ENCODE measurements at places on chromosomes 3 and 15.

GRCh38 chr3:19931767-19932188, 2.2 kb downstream of the EFHB start:
- DNase-seq, result no peak

DNA sequence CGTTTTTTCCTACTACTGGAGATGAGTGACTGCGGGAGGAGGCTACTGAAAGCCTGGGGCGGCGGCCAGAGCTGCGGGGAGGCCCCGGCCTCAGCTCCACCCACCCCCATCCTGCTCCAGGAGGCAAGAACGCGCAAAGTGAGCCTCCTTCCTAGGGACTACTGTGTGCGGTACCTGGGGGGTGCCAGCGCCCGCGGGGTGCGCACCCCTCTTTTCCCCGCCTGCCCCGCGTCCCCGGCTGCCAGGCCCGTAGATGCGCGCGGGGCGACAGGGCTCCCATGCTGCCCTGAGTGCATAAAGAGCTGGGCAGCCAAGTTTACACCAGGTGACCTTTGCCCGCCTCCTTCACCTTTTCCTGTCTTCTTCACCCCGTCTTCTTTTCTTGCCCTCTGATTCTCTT, 2.5 kb upstream of the USF3 start:
- DNase-seq, result no peak

GRCh38 chr15:40322531-40323238, 807 bp upstream of the INAFM2 start:
- DNase-seq, result peak; percentile 48

DNA sequence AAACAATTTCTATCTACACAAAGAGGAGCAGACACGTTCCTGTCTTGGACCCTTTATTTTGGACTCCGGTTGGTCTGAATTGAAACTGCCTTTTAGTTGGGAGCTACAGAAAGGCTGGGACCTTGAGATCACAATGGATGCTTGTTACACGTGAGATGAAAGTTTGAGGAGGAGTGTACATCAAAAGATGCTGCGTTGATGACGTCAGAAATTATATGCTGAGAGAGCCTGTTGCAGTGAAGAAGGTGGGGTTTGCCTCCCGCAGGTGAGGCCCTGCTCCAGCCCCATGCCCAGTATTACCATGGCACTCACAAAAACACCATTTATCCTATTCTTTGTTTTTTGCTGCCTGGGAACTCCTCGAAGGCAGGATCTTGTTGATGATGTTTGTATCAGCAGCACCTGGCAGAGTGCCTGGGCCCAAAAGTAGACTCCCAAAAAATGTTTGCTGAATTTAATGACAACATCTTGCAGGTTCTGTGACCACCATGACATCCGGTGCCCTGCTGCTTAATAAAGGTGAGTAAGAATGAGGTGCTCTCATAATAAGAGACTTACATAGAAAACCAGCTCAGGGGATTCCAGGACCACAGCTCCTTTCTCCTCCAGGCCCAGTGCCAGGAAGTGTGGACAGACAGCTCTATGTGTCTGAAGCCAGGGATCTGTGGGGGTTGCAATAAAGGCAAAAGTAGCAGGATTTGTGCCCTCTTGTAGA, 136.1 kb upstream of the UBE2E1 start:
- no peak for DNase-seq

DNA sequence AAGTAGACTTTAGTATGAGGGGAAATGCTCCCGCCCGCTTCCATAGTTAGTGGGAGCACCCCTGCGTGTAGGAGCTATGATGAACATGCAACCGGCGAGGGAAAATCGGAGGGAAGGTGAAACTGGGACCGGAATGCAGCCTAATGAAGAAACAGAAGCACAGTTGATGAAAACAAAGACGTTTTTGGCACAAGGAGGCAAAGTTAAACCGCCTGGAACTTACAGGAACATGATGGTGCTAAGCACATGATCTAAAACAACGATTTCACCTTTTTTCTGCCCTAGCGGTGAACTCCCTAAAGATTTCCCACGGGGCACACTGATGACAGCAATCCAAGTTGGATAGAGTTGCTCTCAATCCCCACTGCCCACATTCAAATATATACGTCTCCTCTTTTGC, 49.4 kb upstream of the SPATA12 start:
- no peak for DNase-seq

DNA sequence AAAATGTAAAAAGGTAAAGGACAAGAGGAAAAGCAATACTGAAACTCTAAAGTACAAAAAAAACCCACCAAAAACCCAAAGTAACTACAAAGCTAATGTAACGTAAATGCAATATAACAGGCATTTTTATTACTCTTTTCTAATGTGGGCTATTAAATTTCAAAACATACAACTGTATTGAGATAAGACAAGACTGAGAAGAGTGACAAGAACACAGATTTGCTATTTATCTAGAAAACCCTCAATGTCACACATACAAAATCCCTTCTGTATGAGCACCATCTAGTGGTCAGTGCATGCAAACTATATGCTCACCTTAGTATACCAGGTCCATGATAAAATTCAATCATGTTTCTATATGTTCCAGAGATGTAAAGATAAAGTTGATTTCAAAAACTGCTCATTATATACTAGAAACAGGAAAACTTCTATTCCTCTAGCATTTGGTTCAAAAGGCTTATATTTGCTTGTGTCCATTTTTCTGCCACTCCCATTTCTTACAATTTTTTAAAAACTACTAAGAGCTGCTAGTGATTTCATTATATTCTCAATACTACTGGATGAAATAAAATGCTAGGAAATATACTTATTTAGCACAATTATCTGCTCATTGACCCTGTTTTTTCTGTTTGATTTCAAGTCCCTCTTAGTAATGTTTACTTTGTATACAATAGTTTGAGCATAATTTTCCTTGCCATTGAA, 111.4 kb downstream of the DLG1 start:
- DNase-seq, result peak; percentile 53
